ENCODE measurements at places on chromosomes 1 and 21.

- no peak for DNase-seq
Observed at GRCh38 chr21:31297806-31298205, 46.3 kb downstream of the TIAM1 start.

GRCh38 chr1:228004331-228004855 lies 2.4 kb upstream of the WNT3A start:
- DNase-seq = no peak

GRCh38 chr1:22508991-22509390 lies 54.3 kb upstream of the EPHA8 start:
- no peak for DNase-seq

- no peak for DNase-seq
Observed at GRCh38 chr21:45301521-45302081, 13.9 kb upstream of the POFUT2 start.

DNA sequence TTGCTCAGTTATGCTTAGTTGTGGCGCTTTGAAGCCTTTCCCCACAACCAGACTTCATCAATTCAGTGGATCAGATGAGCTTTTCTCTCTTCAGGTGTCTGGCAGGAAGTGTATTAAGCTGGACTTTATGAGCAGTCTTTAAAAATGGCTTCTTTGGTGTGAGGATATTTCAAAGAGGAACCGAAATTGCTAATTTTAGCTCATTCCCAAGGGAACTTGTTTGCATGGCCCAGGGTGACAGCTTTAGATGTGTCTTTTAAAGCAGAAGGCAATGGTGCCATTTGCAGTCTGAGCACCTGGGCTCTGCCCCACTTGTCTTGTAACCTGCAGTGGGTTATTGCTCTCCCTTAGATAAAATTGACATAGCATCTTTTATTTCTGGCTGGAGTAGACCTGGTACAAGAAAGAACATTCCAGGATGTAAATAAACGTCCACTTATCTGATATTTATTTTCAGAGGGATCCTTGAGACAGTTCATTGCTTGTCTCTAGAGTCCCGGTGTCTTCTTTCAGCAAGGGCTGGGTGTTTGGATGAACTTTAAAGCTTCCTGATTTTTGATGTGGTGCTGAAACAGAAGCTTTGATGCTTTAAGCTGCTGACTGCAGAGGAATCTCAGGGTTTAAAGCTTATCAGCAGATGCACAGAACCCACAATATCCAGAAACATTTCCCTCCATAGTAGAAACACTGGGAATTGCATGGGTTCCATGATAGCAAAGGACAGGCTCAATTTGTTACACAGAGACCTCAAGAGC lies 241.7 kb downstream of the ADGRL2 start:
- DNase-seq = no peak

Measured in activated naive CD4-positive, alpha-beta T cell treated with anti-CD3 and anti-CD28 coated beads, Interleukin-2, amount 50 U/mL, for 72 hours (primary cell).